ENCODE measurements at places on chromosomes 6 and 20. TPM values are rescaled to one million over a fixed set of nuclear protein-coding genes. Genes with fewer than 3 reads are reported as not detected.

- no peak for DNase-seq
Measured at GRCh38 chr6:166763606-166764472, 136.8 kb upstream of the RPS6KA2 start.

DNA sequence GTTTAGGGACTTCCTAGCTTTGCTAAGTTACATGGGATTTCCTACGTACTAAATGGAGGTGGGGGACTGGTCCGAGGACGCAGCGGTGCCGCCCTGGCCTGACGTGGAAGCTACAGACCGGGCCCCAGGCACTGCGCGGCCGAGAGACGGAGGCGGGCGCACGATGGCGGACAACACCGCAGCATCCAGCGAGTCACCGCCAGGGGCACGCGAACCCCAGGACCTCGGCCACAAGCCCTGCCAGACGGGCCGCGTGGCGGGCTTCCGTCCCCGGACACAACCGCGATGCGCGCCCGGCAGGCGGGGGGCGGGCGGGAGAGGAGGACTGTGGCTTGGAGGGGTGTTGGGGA is 1516.9 kb upstream of the DEFB115 start:
- DNase-seq: no peak

- no peak for DNase-seq
Measured at GRCh38 chr20:1907586-1907985, 12.4 kb downstream of the SIRPA start.

GRCh38 chr20:60210779-60211617 is 252.8 kb downstream of the CDH26 start:
- peak; percentile 71 for DNase-seq

DNA sequence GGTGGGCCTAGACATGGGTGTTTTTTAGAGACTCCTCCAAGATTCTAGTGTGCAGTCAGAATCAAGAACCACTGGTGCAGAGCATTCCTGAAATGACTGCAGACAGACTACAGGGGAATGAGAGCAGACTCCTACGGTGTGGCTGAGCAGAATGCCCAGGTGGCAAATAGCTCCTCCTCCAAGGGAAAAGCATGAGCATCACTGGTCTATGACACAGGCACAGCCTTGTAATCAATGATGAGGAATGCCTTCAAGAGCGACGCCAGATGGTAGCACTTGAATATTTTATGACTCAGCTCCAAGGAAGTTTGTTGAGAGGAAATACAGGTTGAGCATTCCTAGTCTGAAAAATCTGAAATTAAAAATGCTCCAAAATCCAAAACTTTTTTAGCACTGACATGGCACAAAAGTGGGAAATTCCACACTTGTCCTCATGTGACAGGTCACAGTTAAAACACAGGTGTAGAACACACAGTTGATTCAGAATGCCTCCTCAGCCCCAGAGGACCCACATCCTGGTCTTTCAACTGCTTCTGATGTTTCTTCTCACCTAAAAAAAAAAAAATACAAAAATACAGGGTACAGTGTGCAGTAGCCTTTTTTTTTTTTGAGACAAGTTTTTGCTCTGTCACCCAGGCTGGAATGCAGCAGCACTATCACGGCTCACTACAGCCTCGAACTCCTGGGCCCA is 10.6 kb upstream of the FAM8A1 start:
- DNase-seq: peak; percentile 46

DNA sequence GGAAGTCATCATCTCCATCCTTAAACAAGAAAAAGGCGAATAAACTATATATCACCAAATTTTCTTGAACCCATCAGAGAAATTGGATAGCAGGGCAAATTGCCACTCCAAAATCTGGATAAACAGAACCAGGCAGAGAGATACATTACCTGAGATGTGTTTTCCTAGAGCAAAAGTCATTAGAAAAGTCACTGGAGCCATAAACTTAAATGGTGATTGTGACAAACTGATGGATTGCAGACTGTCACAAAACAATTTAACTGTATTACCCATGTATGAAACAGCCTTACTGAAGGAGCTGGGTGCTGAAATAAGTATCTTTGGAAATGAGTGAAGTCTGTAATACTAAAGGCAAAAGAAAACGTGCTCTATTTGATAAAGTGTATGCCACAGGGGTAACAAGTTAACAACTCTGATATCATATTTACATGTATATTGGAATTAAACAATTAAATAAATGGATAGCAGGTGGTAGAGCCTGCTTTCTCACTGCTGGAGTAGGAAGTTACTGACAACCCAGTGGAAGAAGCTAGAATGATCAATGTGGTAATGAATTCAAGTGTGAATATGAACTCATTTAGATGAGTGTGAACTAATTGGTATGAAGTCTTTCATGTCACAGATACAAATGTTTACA is 186.9 kb downstream of the LMBRD1 start:
- DNase-seq: no peak

Gene RNF39
- not detected for total RNA-seq

Gene MAN1A1
- total RNA-seq: 15.1 TPM

Gene CST2
- total RNA-seq: not detected

Gene FAM162B
- total RNA-seq: not detected

Measured in activated naive CD4-positive, alpha-beta T cell treated with anti-CD3 and anti-CD28 coated beads for 36 hours (primary cell).